ENCODE measurements at places on chromosomes 4 and X.

DNA sequence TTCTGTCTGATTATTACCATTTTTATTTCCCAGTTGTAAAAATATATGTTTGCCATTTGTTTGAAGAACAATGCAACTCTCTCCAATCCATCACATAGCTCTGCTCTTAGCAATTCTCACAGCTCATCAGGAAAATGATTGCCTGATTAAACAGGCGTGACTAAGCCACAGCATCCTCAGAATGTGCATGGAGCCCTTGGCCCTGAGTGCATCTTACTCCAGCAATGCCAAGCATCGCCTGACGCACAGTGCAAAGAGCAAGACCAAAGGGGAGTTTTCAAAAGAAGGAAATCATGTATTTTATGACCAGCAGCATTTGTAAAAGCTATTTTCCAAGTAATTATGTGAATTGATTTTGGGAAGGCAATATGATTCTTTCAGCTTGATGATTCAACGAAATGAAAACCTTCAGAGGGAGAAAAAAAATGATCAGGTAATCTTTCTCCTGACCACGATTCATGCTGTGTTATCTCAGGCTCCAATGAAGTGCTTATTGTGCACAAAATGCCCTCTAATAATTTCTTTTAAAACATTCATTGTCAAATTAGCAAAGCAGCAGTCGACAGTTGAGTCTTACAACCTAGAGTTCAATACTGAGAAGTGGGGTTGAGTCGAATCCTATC lies 138.0 kb upstream of the FAM9B start:
- no peak for DNase-seq

GRCh38 chr4:108890484-108890881 lies 127.6 kb upstream of the ETNPPL start:
- no peak for DNase-seq

- DNase-seq, result no peak
Measured at GRCh38 chr4:38870098-38870808, 2.6 kb downstream of the FAM114A1 start.

- no peak for DNase-seq
Measured at GRCh38 chr4:38677441-38677840, 13.4 kb downstream of the KLF3 start.

- no peak for DNase-seq
Measured at GRCh38 chrX:32281853-32282252, 929.5 kb downstream of the DMD start.

- DNase-seq, result no peak
Measured at GRCh38 chr4:107693132-107693531, 26.9 kb downstream of the PAPSS1 start.

GRCh38 chr4:131540256-131540655 lies 1608.8 kb upstream of the PCDH10 start:
- no peak for DNase-seq

DNA sequence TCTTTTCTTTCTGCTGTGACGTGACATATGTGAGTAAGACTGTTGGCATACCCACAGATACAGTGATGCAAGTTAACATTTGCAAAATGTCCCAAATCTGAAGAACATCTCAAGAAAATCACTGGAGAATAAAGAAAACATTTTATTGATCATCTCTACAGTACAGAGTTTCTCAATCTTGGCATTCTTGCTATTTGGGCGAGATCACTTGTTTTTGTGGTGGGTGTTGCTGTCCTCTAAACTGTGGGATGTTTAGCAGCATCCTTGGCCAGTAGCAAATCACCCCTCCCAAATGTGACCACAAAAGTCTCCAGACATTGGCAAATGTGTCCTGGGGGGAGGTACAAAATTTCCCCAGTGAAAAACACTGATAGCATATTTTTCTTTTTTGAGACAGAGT lies 28.8 kb downstream of the AMELX start:
- DNase-seq, result no peak

GRCh38 chr4:73345399-73345975 lies 58.6 kb upstream of the ALB start:
- DNase-seq, result no peak

DNA sequence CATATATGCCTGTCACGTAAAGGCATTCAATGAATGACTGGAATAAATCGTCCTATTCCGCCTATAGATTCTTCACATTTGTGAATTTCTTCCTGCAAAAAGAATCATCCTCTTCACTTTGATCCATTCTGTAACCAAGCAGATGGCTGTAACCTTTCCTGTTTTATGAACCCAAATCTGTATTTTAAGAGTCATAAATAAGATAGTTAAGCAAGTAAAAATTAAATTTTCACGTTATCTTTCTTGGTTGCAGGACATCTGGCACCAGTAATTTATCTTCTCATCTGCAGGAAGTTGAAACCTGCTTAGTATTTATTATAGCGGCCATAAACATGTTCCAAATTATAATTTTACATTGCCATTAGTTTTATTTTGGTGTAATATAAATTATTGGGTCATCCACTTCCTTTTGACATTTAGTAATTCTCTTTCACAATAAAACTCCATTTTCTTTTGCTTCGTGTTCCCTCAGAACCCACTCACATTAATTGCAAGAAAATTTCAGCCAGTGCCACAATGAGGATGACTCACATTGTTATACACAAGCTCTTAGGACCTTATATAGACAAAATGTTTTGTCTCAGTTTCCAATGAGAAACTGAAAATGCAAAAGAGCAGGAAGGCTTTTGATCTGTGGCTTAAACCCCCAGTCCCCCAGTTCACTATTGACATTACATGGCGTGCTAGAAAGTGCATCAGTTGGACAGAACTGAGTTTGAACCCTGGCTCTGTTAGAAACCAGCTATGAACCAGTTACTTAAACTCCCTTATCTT lies 51.1 kb downstream of the TMEM156 start:
- no peak for DNase-seq

All from T-helper 22 cell (primary cell).